GM13977 (cell line): ENCODE measurements at places on chromosomes 1 and 21.

GRCh38 chr1:234733427-234733826 lies 123.4 kb upstream of the IRF2BP2 start:
- DNase-seq = no peak

- DNase-seq = no peak
Measured at GRCh38 chr1:214124281-214124805, 136.6 kb downstream of the PROX1 start.

DNA sequence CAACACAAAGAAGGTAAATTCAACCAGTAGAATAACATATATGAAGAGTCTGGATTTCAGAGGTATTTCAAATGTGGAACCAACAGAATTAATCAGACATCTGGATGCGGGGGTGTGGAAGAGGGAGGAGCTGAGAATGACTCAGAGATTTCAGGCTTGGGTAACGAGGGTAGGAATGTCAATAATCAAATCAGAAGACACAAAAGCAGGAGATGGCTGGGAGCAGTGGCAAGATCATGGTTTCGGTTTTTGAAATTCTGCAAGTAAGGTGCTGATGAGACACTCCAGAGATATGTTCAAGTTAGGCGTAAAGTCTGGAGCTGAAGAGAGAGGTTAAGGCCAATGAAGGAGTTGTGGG lies 64.0 kb downstream of the PLPPR5 start:
- DNase-seq = no peak

- no peak for DNase-seq
Measured at GRCh38 chr1:113109908-113110554, 37.0 kb downstream of the LRIG2 start.

- no peak for DNase-seq
Measured at GRCh38 chr1:100767176-100767890, 47.8 kb downstream of the VCAM1 start.
